Heart right ventricle (tissue), 16 donors: ENCODE measurements at places on chromosomes 16 and 17. TPM values are rescaled to one million over a fixed set of nuclear protein-coding genes. Genes with fewer than 3 reads are reported as not detected.

EXOC3L1 gene
- 1.8 TPM for total RNA-seq

MEIOC gene
- total RNA-seq, result not detected

RBL2 gene
- 40.0 TPM for total RNA-seq

ORC6 gene
- 2.4 TPM for total RNA-seq

LGALS9B gene
- not detected for total RNA-seq

SDK2 gene
- total RNA-seq, result 3.9 TPM

RTN4RL1 gene
- 0.81 TPM for total RNA-seq

UBALD1 gene
- total RNA-seq, result 20.6 TPM

TP53TG3D gene
- total RNA-seq, result 0.60 TPM

LGALS9C gene
- total RNA-seq, result not detected

MPP2 gene
- total RNA-seq, result 9.1 TPM

TEDC2 gene
- 0.85 TPM for total RNA-seq

MON1B gene
- total RNA-seq, result 19.4 TPM

FBXL20 gene
- 13.1 TPM for total RNA-seq
